Breast epithelium (tissue), 4 donors: ENCODE measurements at places on chromosomes 2 and 18. TPM values are rescaled to one million over a fixed set of nuclear protein-coding genes. Genes with fewer than 3 reads are reported as not detected.

DNA sequence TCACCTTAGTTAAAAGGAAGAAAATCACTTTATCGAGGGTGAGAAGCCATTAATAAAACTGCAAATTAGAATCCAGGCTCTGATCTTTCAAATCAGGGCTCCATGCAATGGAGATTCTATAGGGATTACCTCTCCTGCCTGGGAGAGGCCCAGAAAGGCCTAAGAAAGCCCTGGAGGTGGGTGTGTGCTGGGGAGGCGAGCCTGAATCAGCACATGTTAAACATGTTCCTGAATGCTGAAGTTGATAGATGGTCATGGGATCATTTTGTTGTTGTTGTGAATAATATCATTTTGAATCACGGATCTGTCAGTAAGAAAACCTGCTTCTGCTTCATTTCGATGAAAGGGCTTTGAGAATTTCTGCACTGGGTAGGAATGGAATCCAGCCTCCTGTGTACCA is 254.3 kb downstream of the ACKR3 start:
- no peak for DNase-seq

Gene CHRNG
- total RNA-seq = not detected

DNA sequence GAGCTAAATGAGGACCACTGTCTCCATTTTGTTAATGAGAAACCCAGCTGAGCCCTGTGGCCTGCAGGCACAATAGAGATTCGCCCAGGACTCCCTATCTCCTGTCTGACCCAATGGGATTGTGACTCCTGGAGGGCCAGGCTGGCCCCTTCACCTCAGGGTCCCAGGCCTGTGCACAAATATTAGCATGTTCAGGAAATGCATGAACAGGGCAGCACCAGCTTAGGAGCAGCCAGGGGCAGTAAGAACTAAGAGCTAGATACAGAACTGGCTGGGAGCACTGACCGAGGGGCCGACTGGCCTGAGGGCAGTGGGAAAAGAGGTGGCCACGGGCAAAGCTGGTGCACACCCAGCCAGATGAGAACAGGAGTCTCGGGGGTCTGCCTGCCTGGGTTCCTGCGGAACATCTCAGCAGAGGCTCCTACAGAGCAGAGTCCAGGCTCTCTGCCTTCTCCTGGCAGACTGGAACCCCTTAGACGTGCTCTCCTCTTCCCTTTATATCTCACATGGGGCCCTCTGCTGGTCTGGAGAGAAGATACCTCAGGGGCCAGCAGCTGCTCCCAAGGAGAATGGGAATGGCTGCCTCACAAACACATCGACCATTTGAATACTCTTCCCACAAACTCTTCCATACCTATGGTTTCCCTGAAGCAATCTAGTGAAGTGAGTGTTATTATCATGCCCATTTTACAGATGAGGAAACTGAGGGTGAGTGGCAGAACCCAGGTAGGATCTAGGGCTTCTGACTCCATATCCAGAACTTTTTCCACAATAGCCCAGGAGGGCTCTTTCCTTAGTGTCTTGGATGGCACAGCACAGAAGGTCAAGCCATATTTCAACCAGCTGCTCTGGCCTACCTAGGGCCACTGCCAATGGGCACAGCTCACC is 77.6 kb upstream of the OTOF start:
- no peak for DNase-seq

Gene MSTN
- 0.73 TPM for total RNA-seq

Gene SLC38A11
- total RNA-seq = 6.7 TPM

DNA sequence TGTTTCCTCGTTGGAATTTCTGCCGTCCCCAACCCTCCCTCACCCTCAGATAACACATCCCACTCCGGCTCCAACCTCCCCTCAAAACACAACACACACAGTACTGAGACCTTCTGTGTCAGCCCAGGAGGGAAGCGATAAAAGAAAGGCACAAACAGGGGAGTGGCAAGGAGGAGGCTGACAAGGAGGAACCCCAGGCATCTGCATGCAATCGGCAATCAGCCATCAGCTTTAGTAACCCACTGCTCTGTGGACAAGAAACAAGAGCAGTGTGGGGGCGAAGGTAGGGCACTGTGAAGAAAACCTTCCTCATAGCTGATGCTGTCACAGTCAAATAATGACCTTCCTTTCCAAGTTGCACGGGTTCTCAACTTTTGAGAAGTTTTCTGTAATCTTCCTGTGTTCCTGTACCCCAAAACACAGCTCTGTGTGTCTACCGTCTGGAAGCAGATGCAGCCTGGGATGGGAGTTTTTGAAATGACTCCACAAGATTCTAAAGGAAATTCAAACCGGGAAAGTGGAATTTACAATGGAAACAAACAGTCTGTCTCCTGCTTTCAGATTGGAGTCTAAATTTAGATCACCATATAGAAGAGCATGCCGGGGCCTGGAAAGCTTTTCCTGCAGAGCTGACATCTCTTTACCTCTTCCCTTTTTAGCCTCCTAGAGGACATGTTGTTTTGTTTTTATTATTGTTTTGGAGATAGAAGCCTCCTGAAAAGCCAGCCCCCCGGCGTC is 16.4 kb upstream of the LPIN2 start:
- DNase-seq = no peak

Gene CAPN13
- 33.8 TPM for total RNA-seq
